Activated CD8-positive, alpha-beta memory T cell treated with anti-CD3 and anti-CD28 coated beads for 4 hours (primary cell): ENCODE measurements at places on chromosomes 3 and 15.

- no peak for DNase-seq
Measured at GRCh38 chr3:4582624-4583023, 89.5 kb downstream of the ITPR1 start.

DNA sequence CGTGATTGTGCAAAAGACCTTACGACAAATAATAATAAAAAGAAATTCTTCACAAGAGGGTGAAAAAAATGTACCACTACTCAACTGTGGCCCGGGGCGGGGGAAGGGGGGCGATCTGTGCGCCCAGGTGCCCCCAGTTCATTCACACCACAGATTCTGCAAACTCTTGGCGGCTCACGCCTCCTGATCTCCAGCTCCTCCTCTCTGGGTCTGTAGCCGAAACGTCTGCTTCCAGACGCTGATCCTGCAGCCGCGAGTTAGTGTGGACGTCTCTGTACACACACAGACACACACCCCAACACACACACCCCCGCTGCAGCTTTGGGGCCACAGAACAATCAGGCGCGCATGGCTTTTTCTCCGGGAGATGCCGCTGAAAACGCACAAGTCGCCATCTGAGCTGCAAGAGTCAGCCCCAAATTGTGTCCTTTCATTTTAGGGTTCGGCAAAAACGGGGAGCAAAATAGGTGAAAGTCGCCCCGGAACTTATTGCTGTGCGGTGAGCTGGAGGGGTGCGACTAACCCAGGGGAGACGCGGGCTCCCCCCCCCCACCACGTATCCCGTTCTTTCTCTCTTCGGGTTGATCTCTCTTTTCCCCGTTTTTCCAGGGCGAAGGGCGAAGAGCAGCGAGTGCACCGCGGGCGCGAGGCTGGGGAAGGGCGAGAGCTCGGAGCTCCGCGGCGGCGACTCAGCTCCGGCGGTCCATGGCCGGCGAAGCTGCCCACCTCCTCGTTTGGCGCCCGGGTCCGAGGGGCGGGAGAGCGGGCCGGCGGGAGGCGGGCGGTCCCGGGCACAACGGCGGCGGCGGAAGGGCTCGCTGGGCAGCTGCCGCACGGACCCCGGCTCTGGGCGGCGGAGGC lies 505 bp upstream of the WNT5A start:
- DNase-seq: no peak

- no peak for DNase-seq
Measured at GRCh38 chr3:137066092-137066491, 108.3 kb downstream of the IL20RB start.

DNA sequence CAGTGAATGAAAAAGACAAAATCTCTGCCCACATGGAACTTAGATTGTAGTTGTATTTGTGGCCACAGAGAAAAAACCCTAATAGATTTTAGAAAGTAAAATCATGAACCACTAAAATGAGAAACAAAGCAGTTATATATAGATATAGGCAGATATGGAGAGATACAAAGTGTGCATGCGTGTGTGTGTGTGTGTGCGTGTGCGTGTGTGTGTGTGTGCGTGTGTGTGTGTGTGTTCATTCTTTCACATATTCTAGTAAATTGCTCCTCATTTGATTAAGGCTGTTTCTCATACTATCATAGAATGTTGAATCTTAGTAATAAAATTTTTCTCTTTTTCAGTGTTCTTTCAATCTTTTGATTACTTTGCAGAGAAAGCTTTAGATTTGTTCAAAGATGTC lies 118.6 kb downstream of the DNAJB8 start:
- DNase-seq: no peak

DNA sequence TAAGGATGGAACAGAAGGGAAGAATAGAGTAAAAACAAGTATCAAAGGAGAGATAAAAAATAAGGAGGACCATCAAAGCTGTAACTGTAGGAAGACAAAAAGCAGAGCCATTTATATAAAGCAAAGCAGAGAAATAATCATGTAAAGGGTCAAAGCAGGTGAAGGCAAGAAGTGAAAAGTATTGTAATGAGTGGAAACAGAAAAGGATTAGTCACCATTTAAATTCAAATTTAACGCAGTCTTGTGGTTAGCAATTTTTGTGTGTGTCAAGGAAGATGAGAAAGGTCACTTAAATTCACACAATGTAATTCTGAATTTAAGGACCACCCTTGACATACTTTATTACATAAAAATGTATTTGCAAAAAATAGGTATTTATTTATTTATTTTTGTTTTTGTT lies 567.8 kb downstream of the ROBO1 start:
- no peak for DNase-seq

DNA sequence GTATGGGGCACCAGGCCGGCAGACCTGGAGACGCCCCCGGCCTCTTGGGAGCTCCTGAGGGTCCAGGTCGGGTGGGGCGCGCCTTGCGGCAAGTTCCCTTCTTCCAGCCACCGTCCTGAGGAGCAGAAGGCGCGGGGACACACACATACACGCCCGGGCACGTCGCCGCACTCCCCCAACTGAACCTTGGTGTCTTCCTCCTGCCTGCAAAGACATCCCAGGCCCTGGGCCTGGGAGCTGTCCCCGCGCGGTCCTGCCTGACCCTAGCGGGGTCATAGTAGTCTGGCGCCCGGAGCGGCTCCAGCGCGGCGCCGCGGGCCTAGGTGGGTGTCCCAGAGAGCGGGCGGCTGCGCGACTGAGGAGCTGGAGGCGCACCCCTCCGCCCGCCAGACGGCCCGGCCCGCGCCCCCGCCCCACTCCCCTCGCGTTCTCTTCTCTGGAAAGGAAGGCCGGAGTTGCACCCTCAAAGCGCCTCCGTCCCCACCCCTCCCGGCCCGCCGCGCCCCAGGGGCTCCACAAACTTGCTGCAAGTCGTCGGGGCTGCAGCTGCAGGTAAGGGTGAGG lies 185.9 kb upstream of the LINGO1 start:
- no peak for DNase-seq
